Stimulated activated CD8-positive, alpha-beta memory T cell treated with anti-CD3 and anti-CD28 coated beads, Interleukin-15, amount 100 ng/mL, for 24 hours (primary cell): ENCODE measurements at places on chromosomes 2 and 18.

DNA sequence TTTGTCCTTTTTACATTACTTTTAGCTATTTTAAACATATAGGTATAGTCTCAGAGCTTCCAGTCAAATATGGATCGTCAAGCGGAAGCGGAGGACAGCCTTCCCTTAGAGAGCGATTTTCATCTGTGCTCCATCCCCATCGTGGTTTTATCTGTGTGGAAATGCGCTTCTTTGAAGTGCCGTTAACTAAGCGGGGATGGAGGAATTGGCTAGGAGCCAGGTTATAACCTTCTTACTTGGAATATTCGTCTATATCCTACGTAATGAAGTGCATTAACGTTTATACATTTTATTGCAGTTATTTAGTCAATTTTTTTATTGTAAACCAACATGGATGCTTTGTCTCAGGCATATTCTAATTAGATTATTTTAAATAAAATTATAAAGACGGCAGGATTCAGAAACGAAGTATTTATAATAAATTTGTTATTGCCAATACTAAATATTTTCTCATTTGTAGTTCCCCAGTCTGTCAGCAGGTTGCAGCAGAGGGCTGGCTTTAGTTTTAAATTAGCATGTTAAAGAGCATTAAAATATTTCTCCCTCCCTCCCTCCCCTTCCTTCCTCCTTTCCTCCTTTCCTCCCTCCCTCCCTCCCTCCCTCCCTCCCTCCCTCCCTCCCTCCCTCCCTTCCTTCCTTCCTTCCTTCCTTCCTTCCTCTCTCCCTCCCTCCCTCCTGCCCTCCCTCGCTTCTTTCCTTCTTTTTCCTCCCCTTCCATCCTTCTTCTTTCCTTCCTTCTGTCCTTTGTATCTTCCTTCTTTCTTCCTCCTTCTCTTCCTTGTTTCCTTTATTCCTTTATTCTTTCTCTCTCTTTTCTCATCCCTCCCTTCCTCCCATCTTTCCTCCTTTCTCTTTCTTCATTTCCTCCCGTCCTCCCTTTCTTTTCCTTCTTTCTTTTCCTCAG lies 80.6 kb upstream of the DOCK10 start:
- no peak for DNase-seq

- no peak for DNase-seq
Observed at GRCh38 chr2:26672818-26673393, 19.6 kb upstream of the KCNK3 start.

DNA sequence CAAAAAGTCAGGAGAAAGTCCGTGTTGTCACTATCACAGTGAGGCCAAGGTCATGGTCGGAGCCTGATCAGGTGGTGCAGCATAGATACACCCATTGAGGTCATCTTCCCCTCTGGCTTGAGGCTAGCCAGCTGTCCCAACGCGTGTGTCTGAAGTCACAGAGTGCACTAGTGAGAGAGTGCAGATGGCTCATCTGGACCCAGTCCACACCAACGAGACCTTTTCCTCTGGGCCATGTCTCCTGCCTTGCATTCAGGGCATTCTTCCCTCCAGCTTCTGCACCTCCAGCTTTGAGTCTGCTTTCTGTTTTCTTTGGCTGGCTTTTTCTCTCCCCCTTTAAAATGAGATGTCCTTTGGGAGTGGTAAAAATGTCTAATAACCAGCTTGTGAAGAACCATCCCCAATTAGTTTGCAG lies 146.9 kb downstream of the TDRD15 start:
- DNase-seq: no peak

DNA sequence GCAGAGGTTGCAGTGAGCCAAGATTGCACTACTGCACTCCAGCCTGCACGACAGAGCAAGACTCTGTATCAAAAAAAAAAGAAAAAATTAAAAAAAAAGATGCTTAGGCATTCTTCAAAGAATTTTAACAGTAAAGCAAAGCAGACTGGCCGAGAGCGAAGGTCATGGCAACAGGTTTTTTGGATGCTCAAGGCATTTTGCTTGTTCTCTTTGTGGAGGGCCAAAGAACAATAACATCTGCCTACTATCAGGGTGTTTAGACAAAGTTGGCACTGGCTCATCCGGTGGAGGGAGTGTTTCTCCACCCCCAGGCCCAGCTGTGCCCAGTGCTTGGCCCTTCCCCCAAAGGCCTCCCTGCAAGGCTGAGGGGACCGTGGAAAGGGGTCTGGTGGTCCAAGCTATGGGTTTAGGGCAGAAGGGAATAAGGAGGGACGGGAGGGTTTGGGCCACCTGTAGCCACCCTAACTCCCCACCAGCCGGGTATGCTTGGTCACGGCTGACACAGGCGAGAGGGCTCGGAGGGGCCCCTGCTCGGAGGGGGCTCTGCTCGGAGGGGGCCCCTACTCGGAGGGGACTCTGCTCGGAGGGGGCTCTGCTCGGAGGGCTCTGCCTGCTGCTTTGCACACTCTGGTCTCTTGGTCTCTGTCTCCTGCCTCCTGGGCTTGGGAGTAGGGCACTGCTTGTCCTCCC lies 26.7 kb upstream of the ALLC start:
- no peak for DNase-seq

GRCh38 chr2:239359196-239359912 lies 41.5 kb downstream of the HDAC4 start:
- no peak for DNase-seq

GRCh38 chr2:31241625-31242270 lies 7.8 kb downstream of the EHD3 start:
- no peak for DNase-seq

- no peak for DNase-seq
Observed at GRCh38 chr2:161371869-161372268, 44.2 kb upstream of the TBR1 start.
